Stimulated activated CD4-positive, alpha-beta T cell treated with anti-CD3 and anti-CD28 coated beads, Interleukin-1b, Interleukin-23, amount 100 ng/mL, for 1 hour (primary cell): ENCODE measurements at places on chromosomes 2 and 18.

DNA sequence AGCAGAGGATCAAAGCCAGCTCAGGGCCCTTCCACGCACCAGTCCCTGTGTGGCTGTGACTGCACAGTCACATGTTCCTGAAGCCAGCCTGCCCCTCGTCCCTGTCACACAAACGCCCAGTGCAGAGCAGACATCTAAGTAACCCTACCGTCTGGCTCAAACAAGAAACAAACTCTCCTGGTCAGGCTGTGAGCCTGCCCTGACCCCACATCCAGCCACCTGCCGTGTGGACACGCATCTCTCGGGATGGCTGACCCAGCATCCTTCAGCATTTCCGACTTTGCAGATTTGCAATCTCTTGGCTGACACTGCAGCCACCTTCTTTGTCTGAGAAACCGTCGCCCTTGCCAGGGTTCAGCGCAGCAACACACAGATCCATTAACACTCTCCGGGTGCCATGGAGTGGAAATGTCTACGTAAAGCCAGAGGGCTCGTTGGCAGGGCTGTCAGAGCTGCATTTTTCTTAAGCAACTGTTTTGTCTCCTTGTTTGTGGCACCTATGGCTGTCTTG lies 82.3 kb upstream of the ASAP2 start:
- no peak for DNase-seq

GRCh38 chr2:44801289-44801840 lies 140.1 kb upstream of the SIX3 start:
- DNase-seq, result no peak

DNA sequence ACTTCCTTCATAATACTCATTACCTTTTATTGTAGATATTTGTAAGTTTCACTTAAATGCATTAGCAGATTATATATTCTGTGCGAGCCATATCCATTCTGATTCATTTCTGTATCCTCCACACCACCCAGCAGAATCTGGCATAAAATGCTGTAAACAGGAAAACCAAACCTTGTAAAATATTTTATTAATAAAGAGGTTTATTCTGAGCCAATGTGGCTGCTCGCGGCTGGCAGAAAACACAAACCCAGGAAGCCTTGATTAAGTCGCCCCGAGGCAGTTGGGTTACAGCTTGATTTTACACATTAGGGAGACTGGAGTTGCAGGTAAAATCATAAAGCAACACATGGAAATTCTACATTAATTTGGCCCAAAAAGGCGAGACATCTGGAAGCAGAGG lies 40.5 kb downstream of the GNAL start:
- no peak for DNase-seq

GRCh38 chr18:42392416-42392815 lies 437.4 kb downstream of the PIK3C3 start:
- no peak for DNase-seq

- DNase-seq, result no peak
Measured at GRCh38 chr2:40451918-40452605, at the start of gene SLC8A1. Gene SLC8A1 (minus strand): TSS chr2:40452090.

DNA sequence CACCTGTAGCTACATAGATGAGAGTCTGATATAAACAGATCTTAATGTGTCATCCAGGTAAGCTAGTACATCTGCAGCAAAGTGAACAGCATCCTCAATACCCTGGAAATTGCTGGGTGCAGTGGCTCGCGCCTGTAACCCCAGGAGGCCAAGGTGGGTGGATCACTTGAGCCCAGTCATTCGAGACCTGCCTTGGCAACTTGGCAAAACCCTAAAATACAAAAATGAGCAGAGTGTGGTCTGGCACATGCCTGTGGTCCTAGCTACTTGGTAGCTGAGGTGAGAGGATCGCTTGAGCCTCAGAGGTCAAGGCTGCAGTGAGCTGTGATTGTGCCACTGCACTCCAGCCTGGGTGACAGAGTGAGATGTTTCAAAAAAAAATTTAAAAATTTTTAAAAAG lies 233.9 kb upstream of the SP5 start:
- DNase-seq, result no peak

GRCh38 chr2:58594175-58594574 lies 353.1 kb upstream of the FANCL start:
- DNase-seq, result no peak

- DNase-seq, result no peak
Measured at GRCh38 chr2:72145289-72145657, 2.4 kb downstream of the CYP26B1 start.

DNA sequence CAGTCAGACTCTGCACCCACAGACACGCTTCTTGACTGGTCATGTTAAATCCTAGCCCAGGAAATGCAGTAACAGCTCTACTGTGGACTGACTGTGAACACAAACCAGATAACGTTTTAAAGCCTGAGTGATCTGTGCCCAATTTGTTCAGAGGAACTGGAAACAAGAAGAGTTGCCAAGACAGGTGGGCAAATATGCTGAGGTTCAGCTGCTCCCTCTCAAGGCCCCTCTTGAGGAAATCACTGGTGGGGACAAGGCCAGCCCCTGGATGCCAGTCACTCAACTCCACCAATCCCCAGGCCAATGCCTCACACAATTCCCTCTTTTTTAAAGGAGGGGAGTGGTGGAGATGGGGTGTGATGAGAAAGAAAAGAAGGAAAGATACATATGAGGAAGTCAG lies 261.2 kb downstream of the ALK start:
- no peak for DNase-seq

DNA sequence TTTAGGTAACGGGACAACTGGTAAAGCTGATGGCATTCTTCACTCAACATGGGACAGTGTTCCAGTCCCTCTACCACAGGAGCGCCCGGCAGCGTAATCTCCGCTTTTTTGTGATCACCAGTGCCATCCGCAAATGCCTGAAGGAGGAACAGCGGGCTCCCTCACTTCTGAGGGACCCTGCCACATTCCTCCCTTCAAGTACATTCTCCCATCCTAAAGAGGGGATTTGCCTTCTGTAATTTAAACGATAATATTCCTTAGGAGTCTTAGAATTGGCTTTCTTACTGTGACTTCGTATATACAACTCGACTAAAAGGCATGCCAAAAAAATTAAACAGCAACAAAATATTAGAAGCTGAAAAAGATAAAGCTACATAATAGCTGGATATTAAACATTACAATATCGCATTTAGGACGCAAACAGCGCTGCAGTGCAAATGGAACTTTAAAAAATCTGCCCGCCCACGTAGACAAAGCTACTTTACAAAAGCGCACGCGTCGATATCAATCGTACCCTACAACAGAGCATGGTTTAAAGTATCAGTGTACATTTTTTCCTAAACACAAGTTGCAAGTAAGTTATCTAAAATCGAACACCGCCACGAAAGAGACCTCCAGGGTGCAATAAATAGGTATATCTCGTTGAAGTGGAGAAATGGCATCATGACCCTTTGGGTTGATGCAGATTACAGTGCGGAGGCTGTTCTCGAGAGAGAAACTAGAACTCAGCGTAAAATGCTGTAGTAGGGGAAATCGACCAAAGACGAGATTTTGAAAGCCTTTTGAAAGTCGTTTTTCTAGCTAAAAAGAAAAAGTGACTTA lies 2.3 kb upstream of the VSNL1 start:
- DNase-seq, result no peak

DNA sequence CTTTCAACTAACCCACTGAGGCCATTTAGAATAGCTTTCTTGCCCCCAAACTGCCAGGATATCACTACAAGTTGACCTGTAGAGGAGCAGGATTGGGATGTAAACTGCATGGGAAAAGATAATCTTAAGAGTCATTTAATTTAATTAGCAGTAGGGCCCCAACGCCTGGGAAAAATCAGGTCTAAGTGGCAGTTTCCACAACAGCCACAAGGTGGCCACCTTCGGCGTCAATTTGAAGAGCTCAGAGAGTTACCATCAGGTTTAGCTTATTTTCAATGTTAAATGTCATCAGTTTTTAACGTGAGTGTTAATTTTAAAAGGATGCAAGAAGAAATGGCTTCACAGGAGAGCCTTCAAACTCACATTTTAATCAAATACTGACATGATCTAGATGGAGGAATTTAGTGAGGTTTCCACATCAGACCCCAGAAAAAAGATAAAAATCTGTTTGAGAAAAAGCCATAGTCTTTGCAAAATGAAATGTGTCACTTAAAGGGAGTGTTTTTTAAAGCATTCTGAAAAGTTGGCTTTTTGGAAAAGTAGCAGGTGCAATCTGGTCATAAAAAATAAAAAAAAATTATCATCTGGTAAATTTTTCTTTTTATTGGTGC lies 77.3 kb upstream of the UPP2 start:
- no peak for DNase-seq

- DNase-seq, result no peak
Measured at GRCh38 chr2:73009177-73009839, 62.2 kb downstream of the SFXN5 start.

DNA sequence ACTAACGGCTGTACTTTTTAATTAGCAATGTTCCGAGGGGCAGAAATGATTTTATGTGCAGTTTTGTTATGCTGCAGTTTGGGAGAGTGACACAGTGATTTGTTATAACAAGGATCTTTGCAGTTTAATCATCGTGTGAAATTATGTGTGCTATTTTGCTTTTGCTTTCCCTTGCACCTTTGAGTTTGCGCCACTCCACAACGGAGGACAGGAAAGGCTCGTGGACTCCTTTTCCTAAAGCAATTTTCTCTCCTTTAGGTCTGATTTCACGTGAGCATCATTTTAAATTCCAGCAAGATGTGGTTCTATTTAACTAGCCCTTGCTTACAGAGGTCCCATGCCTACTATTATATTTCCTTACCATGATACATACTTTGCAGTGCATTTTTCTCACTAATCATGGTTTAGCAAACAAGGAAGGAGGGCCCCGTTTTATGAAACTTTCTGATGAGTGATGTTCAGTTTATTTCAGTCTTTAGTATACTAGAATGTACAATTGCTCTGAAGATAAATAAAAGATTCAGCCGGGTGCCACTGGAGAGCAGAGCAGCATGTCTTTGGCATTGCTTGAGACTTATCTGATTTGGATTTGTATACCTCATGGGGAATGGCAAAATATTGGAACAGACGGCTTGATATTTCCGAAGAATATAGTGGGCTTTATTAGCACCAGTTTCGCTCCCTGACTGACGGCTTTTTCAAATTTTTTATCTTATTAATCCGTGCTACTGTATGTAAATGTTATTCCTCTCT lies 528.2 kb upstream of the FANCL start:
- no peak for DNase-seq

GRCh38 chr2:227377467-227378351 lies 1.4 kb downstream of the TM4SF20 start:
- no peak for DNase-seq

GRCh38 chr2:74745766-74746165 lies 88.2 kb upstream of the HK2 start:
- no peak for DNase-seq

DNA sequence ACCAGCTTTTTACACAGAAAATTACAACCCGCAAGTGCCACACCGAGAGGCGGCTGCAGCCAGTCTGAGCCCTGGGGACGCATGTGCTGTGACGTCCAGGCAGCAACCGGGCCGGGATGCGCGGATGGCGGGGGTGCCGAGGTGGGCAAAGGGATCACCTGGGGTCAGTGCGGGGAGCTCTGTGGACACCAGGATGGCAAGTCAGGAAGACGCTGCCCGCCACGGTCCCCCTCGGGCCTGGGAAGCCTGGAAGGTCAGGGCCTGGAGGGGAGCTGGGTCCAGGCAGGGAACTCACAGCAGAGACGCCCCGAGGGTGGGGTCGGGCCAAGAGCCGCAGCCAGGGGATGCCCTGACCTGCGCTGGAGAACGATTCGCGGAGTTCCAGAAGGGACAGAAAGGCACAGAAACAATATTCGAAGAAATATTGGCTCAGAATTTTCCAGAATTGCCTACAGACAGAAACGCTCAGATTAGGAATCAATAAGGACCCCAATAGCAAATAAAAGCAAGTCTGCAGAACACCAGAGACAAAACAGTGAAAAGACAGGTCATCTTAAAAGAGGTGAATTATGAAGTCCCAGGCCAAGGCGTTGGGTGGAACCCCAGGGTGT lies 11.7 kb upstream of the KIF1A start:
- no peak for DNase-seq
